Caco-2 (cell line): ENCODE measurements at places on chromosomes 12 and 14. TPM values are rescaled to one million over a fixed set of nuclear protein-coding genes. Genes with fewer than 3 reads are reported as not detected.

DNA sequence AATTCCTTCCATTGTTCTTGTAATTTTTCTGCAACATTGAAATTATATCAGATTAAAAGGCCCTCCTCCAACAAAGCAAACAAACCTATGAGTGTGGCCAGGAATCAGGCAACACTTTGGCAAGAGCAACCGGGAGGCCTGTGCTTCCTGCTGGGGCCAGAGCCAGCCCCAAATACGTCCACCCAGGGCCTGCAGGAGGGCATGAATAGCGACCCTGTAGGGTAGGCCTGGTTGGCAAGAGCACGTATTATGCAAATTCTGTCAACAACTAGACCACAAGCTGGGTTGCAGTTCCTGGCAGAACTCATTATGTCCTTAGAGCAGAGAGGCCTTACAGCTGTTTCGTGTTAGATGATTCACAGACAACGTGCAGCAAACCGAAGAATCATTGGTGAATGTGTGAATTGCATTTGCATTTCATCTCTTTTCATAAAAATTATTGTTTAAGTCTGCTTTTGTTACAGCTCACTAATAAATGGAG lies 26.9 kb upstream of the LGALS3 start:
- H3K27me3 ChIP-seq = no peaks in the 10 kb centered on the region
- H3K4me1 ChIP-seq = peaks cover 35% of the 10 kb centered on the region
- no peaks in the 10 kb centered on the region for H3K36me3 ChIP-seq

DNA sequence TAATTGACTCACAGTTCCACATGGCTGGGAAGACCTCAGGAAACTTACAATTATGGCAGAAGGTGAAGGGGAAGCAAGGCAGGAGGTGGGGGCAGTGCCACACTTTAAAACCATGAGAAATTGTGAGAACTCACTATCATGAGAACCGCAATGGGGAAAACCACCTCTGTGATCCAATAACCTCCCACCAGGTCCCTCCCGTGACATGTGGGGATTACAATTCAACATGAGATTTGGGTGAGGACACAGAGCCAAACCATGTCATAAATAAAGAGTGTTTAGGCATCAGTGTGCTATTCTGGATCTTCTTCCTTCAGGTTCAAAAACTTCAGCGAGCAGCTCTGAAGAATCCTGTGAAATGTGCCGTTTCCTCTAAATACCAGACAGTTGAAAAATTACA lies 9.7 kb downstream of the DDX47 start:
- no peak for DNase-seq
- no peak overlapping the region for H3K4me3 ChIP-seq
- H3K36me3 ChIP-seq = peaks cover 9% of the 10 kb centered on the region
- H3K4me1 ChIP-seq = peaks cover 70% of the 10 kb centered on the region

GRCh38 chr14:28770630-28771029 lies 4.0 kb downstream of the FOXG1 start:
- H3K36me3 ChIP-seq = no peaks in the 10 kb centered on the region
- H3K27ac ChIP-seq = no peak overlapping the region
- DNase-seq = no peak
- no peaks in the 10 kb centered on the region for H3K27me3 ChIP-seq

- no peak overlapping the region for H3K27ac ChIP-seq
- no peaks in the 10 kb centered on the region for H3K36me3 ChIP-seq
- no peak overlapping the region for H3K4me3 ChIP-seq
- H3K27me3 ChIP-seq = no peaks in the 10 kb centered on the region
Observed at GRCh38 chr12:104358353-104359003, 54.9 kb downstream of the EID3 start.

- peak overlapping the region; percentile 32 for H3K4me3 ChIP-seq
- no peak for DNase-seq
- no peaks in the 10 kb centered on the region for H3K27me3 ChIP-seq
Observed at GRCh38 chr12:121673013-121673511, 3.6 kb upstream of the MORN3 start.

RBM23 gene
- 67.0 and 70.0 TPM in 2 replicates for total RNA-seq

GRCh38 chr12:18429366-18429765 lies 168.0 kb downstream of the PIK3C2G start:
- no peaks in the 10 kb centered on the region for H3K36me3 ChIP-seq
- no peaks in the 10 kb centered on the region; the same call in 1 of the 2 replicates for H3K27me3 ChIP-seq
- DNase-seq = no peak
- no peak overlapping the region for H3K27ac ChIP-seq

DNA sequence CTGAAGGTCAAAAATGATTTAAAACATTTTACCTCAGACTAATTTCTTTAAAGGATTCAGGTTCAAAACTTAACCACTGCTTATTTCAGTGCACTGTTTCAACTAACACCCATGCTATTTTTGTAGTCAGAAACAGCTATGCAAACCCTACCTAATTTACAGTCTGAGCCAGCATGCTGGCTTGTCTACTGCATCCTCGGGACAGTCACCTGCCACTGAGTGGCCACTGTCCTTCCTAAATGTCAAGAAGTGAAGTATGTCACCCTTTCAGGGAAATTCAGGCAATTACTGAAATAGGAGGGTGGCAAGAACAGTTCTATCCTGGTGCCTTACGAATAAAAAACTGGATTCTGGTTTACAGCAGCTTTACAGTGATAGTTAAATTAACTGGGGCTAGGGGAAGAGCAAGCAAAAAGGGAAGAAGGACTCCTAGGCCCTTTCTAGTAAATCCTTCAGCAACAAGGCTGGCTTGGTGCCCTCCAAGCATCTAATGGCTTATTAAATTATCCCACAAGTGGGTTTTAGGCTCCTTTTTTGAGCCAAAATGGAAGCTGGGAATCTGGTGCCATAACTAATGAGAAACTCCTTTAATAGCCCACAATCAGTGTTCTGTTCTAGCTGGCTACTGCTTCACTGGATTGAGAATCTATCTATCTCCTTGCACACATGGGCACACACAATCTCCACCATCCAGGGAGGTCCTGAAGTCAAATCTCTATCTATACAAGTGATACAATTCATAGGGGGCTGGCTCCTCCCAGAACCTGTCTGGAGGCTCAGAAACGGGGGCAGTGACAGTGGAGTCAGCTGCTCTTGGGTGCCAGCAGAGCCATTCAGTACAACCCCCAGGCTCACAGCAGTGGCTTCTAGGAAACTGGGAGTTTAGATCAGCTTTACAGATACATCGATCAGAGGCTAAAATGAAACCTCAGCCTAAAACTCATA lies 43.4 kb downstream of the SH2B3 start:
- no peak for DNase-seq
- no peaks in the 10 kb centered on the region for H3K27me3 ChIP-seq
- peak overlapping the region; percentile 15 for H3K27ac ChIP-seq
- peaks cover 5% of the 10 kb centered on the region for H3K36me3 ChIP-seq
- no peak overlapping the region for H3K4me3 ChIP-seq

DNA sequence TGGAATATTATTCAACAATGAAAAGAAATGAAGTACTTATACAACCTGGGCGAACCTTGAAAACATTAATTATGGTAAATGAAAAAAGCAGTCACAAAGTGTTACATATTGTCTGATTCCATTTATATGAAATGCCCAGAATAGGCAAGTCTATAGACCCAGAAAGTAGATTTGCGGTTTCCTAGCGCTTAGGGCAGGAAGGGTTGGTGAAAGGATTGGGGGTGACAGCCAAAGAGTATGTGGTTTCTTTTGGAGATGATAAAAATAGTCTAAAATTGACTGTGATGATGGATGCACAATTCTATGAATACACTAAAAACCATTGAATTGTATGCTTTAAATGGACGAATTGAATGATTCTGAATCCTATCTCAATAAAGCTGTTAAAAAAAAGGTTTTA lies 55.8 kb downstream of the RESF1 start:
- no peaks in the 10 kb centered on the region for H3K4me1 ChIP-seq
- H3K27ac ChIP-seq = no peak overlapping the region
- H3K4me3 ChIP-seq = no peak overlapping the region
- no peaks in the 10 kb centered on the region for H3K27me3 ChIP-seq
- no peaks in the 10 kb centered on the region for H3K36me3 ChIP-seq
- peak; percentile 3 for DNase-seq

DNA sequence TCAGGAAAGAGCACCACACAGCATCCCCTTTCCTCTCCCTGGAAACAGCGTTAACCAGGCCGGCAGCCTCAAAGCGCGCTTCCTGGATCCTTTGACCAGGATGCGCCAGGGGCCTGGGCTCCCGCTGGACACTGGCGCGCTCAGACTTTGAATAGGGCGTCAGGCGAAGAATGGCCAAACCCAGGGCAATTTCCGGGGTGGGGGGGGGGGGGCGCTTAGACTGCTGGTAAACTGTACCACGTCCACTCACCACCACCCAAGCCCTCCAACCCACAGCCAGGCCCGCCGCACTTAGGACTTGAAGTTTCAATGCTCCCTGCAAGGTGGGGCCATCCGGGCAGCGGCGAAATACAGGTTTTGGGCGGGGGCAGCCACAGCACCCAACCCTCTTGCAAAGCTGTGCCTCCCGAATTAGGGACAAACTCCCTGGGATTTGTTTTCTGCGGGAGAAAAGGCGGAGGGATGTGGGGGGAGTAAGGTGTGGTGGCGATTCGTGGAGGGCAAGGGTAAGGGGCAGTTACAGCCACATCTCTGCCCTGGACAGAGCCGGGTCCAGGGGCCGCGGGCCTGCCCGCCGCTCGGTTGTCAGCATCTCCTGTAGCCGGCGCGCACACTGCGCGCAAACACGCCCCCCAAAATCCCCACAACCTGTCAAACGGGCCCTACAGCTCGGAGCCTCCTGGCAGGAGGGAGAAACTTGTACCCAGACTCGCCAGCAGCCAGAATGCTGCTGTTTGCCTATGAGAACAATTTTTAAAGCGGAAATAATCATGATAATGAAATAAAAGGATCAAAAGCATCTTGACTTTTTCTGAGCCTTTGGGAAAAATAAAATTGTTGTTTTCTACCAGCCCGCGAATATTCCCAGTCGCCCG lies 958 bp downstream of the RTN1 start:
- no peak for DNase-seq
- H3K36me3 ChIP-seq = no peaks in the 10 kb centered on the region
- H3K4me1 ChIP-seq = 0 out of 2 replicates have a peak, but pooled peaks cover 5% of the 10 kb centered on the region
- no peak overlapping the region; the same call in none of the 2 replicates for H3K4me3 ChIP-seq
- peaks cover 4% of the 10 kb centered on the region; the same call in 1 of the 2 replicates for H3K27me3 ChIP-seq
- H3K27ac ChIP-seq = no peak overlapping the region

VRTN gene
- 1.7 and 1.8 TPM in 2 replicates for total RNA-seq

RDH16 gene
- 0.39 and 0.53 TPM in 2 replicates for total RNA-seq

- DNase-seq = no peak
- no peaks in the 10 kb centered on the region for H3K27me3 ChIP-seq
- no peaks in the 10 kb centered on the region for H3K36me3 ChIP-seq
- no peak overlapping the region for H3K27ac ChIP-seq
Observed at GRCh38 chr14:52840877-52841276, 49.5 kb upstream of the GNPNAT1 start.

RDH12 gene
- total RNA-seq = 0.28 TPM in 1 of 2 replicates, not detected in the other

DNA sequence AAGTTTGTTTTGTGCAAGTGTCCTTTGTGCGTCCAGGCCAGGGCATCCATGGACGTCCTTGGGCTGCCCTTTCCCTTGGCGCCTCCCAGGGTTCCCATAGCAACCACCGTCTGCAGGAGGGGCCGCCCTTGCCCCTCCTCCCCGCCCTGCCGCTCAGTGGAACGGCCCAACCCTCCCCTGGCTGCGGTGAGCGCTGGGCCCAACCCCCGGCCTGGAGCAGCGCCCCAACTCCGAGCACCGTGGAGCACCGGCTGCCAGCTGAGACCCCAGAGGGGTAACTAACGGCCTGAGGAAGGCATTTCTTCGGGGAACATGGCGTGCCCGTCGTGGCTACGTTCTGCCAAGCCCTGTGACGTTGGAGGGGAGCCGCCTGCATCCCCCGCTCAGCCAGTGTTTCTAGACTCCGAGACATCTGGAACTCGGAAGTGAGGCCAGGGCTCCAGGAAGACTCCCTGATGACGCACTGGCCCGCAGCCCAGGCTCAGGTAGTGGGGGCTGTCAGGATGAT lies 5.3 kb upstream of the ACACB start:
- H3K36me3 ChIP-seq = no peaks in the 10 kb centered on the region
- peak overlapping the region; percentile 62 for H3K4me3 ChIP-seq
- H3K4me1 ChIP-seq = peaks cover 8% of the 10 kb centered on the region; the same call in 1 of the 2 replicates
- peak overlapping the region; percentile 54 for H3K27ac ChIP-seq
- H3K27me3 ChIP-seq = no peaks in the 10 kb centered on the region
- DNase-seq = peak; percentile 84

B3GNT4 gene
- 2.2 and 3.8 TPM in 2 replicates for total RNA-seq

GRCh38 chr12:76569685-76570604 lies 10.4 kb upstream of the OSBPL8 start:
- no peaks in the 10 kb centered on the region for H3K4me1 ChIP-seq
- DNase-seq = no peak
- H3K27me3 ChIP-seq = no peaks in the 10 kb centered on the region
- no peaks in the 10 kb centered on the region for H3K36me3 ChIP-seq
- H3K4me3 ChIP-seq = no peak overlapping the region

CEBPE gene
- total RNA-seq = not detected in 2 replicates

- H3K4me3 ChIP-seq = no peak overlapping the region
- no peak overlapping the region for H3K27ac ChIP-seq
- DNase-seq = no peak
Observed at GRCh38 chr14:92890830-92891588, 31.9 kb upstream of the CHGA start.

- H3K4me3 ChIP-seq = no peak overlapping the region
- no peaks in the 10 kb centered on the region for H3K36me3 ChIP-seq
- no peak overlapping the region for H3K27ac ChIP-seq
Observed at GRCh38 chr12:28294300-28294699, 104.0 kb downstream of the CCDC91 start.

GRCh38 chr14:73238424-73238852 lies 1.1 kb downstream of the PAPLN start:
- no peaks in the 10 kb centered on the region for H3K27me3 ChIP-seq
- no peaks in the 10 kb centered on the region for H3K36me3 ChIP-seq
- DNase-seq = no peak
- H3K4me3 ChIP-seq = peak overlapping the region; percentile 40

DNA sequence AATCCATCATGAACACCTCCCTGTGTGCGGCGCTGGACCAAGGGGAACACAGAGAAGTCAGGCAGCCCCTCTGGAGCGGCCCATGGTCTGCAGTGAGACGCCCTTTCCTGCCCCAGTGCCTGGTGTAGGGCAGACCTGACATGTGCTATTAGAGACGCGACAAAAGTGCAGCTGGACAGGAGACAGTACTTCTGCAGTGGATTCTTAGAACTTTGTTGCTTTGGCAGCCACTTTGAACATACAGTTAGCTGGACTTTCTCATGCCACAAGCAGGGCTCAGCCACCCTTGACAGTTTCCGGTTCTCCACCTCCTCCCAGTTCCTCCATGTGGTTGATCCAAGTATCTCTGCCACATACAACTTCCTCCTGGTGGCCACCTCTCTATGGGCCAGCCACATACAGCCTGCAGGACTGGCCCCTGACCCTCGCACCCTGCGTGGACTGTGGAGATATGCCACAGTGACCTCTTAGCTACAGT lies 45.9 kb downstream of the LGMN start:
- H3K27ac ChIP-seq = no peak overlapping the region
- no peak overlapping the region for H3K4me3 ChIP-seq
- DNase-seq = no peak
- H3K27me3 ChIP-seq = no peaks in the 10 kb centered on the region

GRCh38 chr14:76329951-76330350 lies 46.0 kb upstream of the ESRRB start:
- no peaks in the 10 kb centered on the region for H3K27me3 ChIP-seq
- no peak for DNase-seq
- H3K4me1 ChIP-seq = no peaks in the 10 kb centered on the region
- no peak overlapping the region for H3K4me3 ChIP-seq
- H3K36me3 ChIP-seq = no peaks in the 10 kb centered on the region
